ENCODE measurements at places on chromosomes 1 and 21.
A peak's percentile ranks its signal among the peaks of the same experiment; 100 is the strongest.

GRCh38 chr1:62128745-62129144 lies 65.9 kb upstream of the L1TD1 start:
- no peak for DNase-seq

DNA sequence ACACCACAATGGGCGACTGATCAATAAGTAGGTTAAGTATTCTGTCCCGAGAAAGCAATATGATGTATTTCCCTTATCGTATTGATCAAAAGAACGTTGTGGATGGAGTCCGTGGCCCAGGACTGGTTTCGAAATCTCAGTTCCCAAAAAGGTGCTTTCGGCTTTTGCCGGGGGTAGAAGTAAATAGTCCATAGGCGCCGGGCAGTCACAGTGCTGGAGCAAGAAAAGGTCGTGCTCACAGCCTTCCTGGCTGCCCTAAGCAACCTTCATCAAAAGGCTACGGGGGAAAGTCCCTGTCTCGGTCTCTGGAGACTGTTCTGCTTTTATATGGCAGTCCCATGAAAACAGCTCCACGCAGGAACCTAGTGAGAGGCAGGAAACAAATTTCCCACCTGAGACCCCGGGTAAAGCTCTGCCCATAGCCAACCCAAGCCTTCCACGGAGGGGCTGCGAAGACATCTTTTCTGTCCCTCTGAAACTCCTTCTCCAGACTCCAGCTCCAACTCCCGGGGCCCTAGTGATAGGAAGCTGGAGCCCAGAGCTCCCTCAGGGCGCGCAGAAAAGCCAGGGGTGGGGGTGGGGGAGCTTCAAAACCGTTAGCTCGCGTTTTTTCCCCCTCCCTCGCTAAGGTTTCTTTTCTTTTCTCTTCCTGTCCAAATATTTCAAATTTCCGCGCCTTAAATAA lies 7.0 kb downstream of the CDKN2C start:
- peak; percentile 22 for DNase-seq

DNA sequence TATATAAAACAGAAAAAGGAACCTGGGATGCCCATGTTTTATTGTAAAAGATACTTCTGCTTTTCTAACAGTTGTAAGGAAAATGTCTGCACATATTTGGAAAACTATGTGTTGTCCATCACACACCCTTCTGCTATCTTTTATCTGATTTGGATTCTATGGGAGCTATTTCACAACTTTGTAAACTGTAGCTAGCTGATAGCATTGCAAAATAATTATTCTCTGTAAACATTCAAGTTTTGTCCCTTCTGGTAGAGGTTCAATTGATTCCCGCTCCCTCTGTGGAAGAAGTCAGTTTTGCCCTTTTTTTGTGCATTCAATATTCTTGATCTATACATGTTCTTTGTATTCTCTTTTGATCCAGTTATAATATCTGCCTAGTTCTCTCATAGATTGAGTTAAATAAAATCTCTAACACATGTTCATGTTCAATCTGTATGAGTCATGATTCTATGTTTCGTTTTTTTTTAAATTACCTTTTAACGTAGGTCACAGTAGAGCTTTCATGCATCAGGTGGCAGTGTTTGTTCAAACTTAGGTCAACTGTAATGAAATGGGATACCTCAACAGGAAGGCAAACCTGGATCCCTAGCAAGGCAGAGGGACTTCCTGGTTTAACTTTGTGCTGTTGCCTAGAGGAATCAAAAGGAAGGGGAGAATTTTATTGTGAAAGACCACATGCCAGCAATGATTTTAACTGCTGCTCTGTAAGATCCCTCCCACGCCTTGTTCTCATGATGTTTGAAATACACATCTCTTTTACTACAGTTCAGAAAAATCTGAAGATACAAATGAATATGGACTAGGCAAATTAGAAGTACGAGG lies 26.0 kb upstream of the BCL9 start:
- DNase-seq = peak; percentile 28

GRCh38 chr1:89355056-89355455 lies 8.8 kb upstream of the GBP6 start:
- no peak for DNase-seq

DNA sequence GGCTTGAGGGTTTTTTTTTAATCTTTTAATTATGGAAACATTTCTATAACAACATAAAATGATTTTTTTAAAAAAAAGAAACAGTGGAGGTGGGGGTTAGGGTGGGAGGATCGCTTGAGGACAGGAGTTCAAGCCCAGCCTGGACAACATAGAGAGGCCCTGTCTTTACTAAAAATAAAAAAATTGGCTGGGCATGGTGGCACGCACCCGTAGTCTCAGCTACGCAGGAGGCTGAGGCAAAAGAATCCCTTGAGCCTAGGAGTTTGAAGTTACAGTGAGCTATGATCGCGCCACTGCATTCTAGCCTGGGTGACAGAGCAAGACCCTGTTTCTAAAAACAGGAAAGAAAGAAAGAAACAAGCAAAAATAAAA lies 32.2 kb upstream of the RNF11 start:
- DNase-seq = no peak

GRCh38 chr1:111272081-111272480 lies 18.6 kb upstream of the CHIA start:
- no peak for DNase-seq

DNA sequence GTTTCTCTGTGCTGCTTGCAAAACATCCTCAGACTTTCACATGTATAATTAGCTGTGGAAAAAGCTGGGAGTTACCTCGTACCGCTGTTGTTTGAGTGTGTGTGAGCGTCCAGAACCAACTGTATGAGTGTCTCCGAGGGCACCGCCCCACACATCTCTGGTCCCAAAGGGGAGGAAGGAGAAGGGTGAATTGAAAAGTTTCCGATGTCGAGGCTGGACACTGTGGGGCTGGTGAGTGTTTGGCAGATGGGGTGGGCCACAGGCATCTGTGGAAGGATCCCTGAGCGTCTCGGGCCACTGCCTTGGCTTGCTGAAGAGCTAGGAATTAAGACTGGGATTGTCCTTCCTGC lies 1.2 kb downstream of the ATP2B4 start:
- no peak for DNase-seq

GRCh38 chr1:207841293-207841692 lies 69.6 kb downstream of the CD34 start:
- no peak for DNase-seq

GRCh38 chr21:32206631-32207405 lies 72.0 kb downstream of the MIS18A start:
- no peak for DNase-seq

DNA sequence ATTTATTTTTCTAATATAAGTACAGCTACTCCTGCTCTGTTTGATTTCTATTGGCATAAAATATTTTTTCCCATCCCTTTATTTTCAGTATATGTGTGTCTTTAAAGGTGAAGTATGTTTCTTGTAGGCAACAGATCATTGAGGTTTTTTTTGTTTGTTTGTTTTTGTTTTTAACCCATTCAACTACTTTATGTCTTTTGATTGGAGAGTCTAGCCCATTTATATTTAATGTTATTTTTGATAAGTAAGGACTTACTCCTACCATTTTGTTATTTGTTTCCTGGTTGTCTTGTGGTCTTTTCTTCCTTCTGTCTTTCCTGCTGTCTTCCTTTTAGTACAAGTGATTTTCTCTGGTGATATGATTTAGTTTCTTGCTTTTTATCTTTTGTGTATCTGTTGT lies 285.1 kb upstream of the PROX1 start:
- DNase-seq = no peak

- DNase-seq = no peak
These were observed 18.3 kb downstream of the CAPN2 start for GRCh38 chr1:223730479-223731132.

DNA sequence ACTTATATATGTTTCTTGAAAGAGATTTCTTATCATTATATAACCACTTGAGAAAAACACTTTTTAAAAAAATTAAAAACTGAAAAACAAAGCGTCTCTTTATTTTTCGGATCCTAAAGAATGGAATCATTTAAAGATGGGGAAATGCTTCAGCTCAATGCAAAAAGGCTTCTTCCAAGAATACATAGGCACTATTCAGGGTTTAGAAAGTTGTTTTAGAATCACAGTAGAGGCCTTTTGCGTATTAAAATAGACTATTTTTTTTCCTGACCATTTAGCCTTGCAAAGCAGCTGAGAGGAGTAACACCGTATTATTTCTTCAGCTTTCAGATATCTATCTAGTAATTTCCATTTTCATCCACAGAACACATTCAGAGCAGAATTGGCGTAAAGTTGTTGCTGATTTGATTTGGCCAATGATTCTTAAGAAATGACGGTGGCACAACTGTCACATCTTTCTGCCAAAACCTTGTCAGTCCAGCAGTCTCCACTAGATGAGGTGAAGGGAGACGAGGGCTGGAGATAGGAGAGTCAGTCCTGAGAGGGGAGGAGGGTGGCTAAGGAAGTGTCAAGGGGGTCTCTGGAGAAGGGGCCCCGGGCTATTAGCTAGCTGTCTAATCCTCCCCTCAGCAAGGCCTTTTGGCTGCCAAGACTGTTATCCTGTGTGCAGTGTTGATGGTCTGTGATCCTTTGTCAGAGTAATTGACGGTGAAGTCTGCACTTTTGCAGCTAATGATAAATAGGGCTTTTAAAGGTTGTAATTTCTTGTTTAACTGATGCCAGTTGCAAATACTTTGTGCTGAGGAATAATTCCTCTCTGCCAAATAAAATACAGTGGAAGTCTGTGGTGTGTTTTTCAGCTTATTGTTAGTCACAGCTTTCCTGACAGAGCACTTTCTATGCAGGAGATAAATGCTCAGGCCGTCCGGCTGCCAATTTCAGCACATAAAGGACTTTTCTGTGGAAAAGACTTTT lies 34.7 kb downstream of the PRRX1 start:
- DNase-seq = no peak

DNA sequence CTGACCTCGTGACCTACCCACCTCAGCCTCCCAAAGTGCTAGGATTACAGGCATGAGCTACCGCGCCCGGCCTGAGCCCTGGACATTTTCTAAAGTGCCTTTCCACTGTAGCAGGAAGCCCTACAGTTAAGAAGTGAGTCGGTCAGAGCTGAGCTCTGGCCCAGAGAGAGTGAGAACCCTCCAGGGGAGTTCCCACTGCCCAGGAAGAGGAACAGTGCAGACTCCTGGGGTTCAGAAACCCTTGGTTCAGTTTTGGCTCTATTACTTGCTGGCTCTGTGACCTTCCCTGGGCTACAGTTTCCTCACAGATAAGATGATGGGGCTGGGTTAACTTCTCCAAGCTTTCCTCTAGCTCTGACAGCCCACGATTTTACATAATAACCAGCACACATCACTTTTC lies 20.9 kb downstream of the SLC9A1 start:
- no peak for DNase-seq

DNA sequence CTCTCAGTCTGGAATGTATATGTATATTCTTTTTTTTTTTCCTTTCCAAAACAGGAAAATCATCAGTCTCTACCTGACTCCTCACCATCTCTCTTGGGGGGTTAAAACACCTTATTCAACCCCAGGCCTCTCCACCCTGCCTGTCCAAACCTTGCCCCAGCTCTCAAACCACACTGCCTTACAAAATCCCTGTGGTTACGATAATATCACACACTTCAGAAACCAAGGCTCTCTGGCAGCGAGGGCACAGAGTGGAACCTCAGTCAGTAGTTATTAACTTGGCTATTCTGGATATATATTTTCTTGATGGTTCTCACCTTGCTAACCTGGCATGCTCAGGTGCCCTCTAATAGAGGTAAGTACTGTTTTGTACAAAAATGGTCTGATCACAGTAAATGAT lies 24.7 kb downstream of the KIAA0040 start:
- DNase-seq = no peak

GRCh38 chr1:32341971-32342370 lies 5.9 kb upstream of the MARCKSL1 start:
- no peak for DNase-seq

DNA sequence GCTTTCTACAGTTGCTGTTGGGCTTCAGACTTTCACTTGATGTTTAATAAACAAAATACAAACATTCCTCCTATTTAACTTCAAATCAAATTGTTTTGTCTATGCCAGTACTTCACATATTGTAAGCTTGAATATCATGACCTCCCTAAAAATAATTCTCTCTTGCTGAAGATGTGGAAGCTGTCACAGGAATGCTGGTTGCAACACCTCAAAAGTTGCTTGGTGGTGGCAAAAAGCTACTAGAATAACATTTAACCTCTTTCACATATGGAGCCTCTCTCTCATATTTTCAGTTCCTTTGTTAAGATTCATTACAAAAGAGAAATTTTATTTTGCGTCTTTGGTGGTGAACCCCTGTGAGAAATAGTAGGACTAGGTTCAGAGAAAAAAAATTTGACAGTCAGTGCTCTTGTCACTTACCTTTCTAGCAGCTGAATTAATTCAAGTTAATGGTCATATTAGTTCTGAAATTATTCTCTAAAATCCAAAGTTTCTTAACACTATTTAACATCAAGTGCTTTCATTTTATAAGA lies 25.5 kb upstream of the F13B start:
- no peak for DNase-seq

DNA sequence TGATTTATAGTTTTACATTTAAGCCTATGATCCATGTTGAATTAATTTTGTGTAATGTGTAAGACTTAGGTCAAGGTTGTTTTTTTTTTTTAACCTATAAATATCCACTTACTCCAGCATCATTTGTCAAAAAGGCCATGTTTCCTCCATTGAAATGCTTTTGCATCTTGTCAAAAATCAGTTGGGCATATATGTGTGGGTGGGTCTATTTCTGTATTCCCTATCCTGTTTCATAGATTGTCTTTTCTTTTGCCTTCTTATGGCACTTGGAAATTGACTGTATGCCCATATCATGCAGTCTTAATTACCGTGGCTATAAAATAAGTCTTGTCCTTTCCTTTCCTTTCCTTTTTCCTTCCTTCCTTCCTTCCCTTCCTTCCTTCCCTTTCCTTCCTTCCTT lies 138.2 kb downstream of the PRDM2 start:
- no peak for DNase-seq

DNA sequence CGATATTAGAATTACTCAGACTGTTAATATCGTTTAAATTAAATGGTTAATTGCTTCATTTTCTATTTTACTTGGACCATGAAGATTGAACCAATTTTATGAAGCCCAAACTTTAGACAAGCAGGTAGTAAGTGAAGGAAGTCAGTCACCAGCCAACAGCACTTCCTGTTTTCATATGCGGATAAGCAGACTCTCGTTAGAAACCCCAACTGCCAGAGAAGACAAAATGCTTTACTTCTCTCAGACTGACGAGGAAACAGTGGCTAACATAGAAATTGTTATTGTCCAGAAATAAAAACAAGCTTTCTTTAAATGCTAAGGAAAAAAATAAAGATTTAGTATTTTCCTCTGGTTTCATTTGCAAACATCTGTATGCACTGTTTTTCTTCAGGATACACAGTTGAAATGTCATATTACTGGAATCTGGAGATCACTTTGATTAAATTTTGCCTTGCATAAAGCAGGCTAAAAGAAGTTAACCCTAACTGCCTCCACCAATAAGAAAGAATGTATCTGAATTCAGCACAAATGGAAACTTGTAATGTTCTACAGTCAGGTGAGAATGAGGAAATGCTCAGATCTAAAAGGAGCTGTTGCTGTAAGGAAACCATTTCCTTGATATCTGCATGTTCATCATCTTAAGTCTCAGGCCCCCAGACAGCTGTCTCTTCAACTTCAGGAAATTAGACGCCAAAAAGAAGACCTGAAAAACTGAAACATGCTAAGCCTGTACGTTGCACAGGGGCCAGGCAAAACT lies 129.8 kb upstream of the SAMSN1 start:
- peak; percentile 62 for DNase-seq

- DNase-seq = no peak
These were observed 280.7 kb downstream of the LMX1A start for GRCh38 chr1:165075725-165076370.
